K562 (cell line): ENCODE measurements at places on chromosomes 12 and 14. TPM values are rescaled to one million over a fixed set of nuclear protein-coding genes. Genes with fewer than 3 reads are reported as not detected.

KITLG gene
- total RNA-seq: 0.09 and 0.22 TPM in 2 replicates

ANKRD33 gene
- total RNA-seq: 0.20 TPM in 1 of 2 replicates, not detected in the other

CLEC4C gene
- not detected in 2 replicates for total RNA-seq

CARMIL3 gene
- 0.11 TPM in 1 of 2 replicates, not detected in the other for total RNA-seq

EGLN3 gene
- total RNA-seq: 11.5 and 13.0 TPM in 2 replicates

ERBB3 gene
- total RNA-seq: 5.1 and 5.5 TPM in 2 replicates

IL25 gene
- total RNA-seq: not detected in 2 replicates

TAS2R19 gene
- 0.86 and 1.2 TPM in 2 replicates for total RNA-seq
